ENCODE measurements at places on chromosomes 3 and 15.

- DNase-seq: no peak
Measured at GRCh38 chr15:73467758-73468157, 24.8 kb downstream of the REC114 start.

DNA sequence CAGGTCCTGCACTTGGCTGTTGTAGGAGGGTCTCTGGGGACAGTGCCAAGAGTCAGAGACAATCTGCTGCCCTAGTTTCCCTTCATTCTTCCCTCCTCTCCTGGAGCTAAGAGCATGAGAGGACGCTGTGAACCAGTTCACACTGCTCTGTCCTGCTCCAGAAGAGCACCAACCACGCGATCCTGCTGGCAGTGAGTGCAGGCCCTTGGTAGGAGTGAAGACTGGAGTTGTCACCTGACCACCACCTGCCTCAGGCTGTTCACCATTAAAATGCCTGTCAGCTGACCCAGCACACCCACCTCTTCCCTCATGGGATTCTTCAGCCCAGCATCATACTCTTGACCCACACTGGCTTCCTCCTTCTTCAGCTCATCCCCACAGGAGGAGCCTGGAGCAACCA lies 2.9 kb downstream of the TM6SF1 start:
- no peak for DNase-seq

DNA sequence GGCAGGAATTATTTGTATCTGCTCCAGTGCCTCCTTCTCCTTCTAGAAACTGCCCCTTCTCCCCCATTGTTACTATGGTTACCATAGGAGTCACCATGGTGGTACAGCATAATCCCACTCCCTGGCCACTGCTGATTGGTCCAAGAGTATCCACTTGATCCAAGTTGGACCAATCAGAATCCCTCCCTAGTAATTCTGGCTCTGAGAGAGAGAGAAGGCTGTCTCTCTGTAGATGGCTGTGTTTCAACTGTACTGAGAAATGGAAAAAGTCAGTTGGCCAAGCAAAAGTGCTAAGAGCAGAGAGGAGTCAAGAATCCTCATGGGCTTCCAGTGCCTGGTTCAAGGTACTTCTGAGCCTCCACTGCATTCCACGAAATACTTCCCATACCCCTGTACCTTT lies 120.6 kb upstream of the SPATA12 start:
- no peak for DNase-seq

- no peak for DNase-seq
Measured at GRCh38 chr15:88139936-88140335, 116.6 kb downstream of the NTRK3 start.

- no peak for DNase-seq
Measured at GRCh38 chr3:188157971-188158370, 4.0 kb downstream of the LPP start.

- no peak for DNase-seq
Measured at GRCh38 chr3:126133606-126134005, 46.8 kb downstream of the ALDH1L1 start.

DNA sequence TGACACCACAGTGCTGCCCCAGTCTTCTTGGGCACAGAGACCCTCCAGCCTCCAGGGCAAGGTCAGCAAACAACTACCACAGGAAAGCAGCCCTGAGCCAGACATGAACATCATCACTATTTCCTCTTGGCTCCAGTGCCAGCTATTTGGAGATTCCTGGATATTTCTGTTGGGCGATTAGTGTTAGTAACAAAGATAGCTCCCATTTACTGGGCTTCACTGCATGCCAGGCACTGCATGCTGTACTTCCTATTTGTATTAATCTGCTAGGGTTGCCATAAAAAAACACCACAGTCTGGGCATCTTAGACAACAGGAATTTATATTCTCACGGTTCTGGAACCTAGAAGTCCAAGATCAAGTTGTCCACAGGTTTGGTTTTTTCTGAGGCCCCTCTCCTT lies 255.1 kb upstream of the STT3B start:
- DNase-seq: no peak

DNA sequence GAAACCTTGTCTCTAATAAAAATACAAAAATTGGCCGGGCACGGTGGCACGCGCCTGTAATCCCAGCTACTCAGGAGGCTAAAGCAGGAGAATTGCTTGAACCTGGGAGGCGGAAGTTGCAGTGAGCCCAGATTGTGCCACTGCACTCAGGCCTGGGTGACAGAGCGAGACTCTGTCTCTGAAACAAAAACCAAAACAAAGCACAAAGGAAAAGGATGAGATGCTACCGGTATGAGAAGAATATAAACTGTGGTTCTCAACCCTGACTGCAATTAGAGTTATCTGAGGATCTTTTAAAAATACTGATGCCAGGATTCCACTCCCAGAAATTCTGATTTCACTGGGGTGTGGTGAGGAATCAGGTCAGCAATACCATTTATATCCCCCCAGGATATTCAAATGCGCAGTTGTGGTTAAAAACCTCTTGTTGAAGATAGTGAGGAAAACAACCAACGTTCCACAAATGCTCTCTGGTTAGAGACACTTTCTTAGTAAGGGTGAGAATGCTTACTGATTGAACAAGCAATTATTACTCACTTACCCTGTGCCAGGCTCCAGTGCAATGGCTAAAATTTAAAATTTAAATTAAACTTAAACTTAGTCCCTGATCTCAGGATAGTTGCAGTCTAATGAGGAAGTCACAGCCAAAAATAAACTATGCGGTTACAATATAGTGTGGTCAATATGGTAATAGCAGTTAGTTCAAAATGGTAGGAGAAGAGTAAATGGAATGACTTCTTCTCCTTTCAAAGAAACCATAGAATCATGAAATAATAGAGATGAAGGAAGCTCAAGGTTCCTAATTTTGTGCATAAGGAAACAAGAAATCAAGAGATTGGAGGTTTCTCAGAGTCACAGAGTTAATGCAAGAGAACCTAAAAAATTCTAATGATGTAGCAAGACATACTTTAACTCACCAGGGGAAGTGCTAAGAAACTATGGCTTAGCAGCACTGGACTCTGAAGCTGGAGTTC lies 109.5 kb downstream of the SSR3 start:
- DNase-seq: no peak

DNA sequence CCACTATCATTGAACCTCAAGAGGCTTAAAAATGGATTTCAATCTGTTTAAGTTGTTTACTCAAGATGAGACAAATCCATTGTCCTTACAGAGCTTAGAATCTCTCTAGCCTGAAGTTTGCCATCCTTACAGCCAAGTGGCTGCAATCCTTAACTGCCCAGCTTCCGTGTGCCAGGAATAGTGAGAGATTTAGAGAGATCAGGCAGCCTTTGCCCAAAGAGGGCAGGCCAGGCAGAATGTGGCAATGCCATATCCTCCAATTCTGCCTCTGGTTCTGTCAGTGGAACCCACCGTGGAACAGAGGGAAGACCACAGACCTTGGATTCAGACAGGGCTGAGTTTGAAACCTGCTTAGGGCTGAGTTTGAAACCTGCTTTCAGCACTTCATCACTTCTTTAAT lies 374.3 kb downstream of the VPS13C start:
- no peak for DNase-seq

GRCh38 chr3:62376906-62377877 lies 3.8 kb upstream of the FEZF2 start:
- DNase-seq: no peak

DNA sequence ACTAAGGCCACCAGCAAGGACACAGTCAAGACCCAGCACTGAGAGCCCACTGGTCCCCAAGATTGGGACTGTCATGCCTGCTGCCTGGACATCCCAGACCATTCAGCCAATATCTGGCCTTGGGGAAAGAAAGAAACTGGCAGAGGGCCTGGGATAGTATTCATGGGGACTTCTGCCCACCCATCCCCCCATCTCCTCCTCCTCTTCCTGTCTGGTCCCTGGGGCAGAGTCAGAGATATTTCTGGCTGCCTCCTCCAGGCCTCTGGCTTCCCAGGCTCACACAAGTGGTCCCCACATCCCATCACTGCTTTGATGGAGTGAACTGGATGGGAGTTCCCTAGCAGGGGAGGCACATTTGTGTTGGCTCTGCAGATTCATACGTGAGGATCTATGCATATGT lies 4.2 kb upstream of the RASL12 start:
- DNase-seq: no peak

DNA sequence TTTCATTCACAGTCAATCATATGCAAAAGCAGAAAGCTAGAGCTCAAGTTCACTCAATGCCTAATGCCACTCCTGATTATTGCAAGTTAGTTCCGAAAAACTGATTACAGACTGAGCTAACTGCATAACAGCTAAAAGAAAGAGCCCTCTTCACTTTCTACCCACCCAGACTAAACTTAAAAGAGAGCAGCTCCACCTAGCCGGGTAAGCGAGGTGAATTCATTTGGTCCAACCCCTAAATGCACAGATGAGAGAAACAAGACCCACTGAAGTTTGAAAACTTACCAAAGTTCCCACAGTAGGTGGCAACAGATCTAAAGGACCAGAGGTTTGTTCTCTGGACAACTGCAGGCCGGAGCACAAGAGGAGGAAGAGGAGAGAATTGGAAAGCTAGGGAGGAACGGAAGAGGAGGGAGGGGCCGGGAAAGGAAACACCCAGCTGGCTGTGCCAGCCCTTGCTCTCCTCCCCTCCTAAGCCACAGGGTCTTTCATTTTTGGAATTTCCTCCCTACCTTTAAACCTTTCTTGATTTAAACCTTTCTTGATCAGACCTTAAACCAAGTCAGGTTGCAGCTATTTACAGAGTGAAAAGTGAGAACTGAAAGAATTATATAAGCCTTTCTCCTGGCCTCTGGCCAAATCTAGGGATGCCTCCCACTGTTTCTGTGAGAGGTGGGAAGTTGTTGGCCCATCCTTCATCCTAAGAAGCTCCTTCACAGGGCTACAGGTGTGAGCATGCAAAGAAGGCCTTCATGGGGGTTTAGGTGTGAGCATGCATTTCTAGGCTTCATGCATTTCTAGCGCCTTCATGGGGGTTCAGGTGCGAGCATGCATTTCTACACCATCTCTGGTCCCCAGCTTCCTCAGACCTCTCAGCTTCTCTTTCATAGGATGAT lies 114.7 kb upstream of the LMOD3 start:
- DNase-seq: no peak

DNA sequence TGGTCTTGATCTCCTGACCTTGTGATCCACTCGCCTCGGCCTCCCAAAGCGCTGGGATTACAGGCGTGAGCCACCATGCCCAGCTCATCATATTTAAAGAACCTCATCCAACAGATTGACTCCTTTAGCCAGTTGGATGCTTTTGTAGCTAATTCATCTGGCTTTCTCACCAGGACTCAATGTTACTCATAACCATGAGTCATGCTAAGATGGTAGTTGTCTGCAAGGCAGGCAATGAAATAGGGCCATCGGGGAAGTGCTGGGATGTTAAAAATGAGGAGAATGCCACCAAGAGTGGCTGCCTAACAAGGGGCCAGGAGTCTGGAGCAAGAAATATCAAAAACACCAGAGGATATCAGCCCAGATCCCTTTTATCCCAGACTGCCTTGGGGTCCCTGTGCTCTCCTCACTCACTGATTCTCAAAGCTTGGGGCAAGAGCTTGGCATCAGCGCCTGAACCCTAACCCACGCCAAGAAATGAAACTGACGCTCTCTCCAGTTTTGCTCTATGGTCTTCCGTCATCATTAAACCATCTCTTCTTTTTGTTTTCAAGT lies 7.4 kb upstream of the PCOLCE2 start:
- no peak for DNase-seq

GRCh38 chr15:34893967-34894366 lies 75.6 kb downstream of the AQR start:
- no peak for DNase-seq

DNA sequence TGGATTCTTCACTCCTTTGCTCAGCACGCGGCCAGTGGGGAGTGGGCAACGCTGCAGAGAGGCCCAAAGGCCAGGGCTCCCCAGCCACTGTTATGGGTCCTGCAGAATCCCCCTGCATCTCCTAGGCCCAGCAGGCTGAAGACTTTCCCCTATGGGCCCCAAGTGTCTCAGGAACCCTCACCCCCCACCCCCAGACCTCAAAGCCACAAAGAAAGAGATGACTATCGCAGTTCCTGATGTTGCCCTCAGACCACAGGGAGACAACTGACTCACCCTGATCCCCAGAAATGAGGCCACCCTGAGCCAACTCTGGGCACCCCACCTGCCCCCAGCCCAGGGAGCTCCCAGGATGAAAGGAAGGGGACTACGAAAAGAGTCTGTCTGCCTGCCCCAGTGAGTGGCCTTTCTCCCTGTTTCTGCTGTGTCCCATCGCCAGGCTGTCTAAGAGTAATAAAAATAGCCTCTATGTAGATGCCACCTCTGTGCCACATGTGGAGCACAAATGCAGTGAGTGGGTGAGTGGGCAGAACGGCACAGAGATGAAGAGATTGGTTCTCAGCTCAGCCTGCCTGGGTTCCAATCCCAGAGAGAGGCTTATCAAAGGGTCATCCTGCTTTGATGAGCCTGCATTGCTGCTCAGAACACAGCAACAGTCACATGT lies 283.0 kb downstream of the UACA start:
- DNase-seq: peak; percentile 57

- DNase-seq: no peak
Measured at GRCh38 chr3:20141316-20141715, 44.7 kb downstream of the SGO1 start.

DNA sequence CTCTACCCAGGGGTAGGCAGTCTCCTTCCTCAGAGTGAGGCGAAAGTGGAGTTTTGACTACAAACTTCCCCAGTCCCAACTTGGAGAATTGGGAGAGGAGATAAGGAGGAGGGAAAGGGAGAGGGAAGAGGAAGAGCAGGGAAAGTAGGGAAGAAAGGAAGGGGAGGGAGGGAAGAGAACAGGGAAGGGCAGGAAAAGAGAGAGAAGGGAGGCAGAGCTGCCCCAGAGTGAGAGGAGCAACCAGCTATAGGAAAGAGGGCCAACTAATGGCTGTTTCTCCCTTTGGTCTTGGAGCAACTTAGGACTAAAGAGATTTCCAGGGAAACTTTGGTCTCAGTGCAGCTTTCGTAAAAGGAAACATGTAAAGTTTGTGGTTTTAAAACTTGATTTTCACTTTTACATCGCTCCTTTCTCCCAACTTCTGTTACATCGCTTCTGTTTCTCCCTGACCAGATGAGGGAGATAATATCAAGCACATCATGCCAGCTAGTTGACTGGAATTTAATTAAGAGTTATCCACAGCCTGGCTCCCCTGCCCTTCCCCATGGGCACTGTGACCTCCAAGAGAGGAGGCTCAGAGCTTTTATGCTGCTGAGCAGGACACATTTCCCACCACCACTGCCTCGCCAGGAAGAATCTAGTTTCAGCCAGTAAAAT lies 1.4 kb downstream of the CA12 start:
- no peak for DNase-seq

- no peak for DNase-seq
Measured at GRCh38 chr3:149860881-149861280, 47.9 kb downstream of the RNF13 start.

DNA sequence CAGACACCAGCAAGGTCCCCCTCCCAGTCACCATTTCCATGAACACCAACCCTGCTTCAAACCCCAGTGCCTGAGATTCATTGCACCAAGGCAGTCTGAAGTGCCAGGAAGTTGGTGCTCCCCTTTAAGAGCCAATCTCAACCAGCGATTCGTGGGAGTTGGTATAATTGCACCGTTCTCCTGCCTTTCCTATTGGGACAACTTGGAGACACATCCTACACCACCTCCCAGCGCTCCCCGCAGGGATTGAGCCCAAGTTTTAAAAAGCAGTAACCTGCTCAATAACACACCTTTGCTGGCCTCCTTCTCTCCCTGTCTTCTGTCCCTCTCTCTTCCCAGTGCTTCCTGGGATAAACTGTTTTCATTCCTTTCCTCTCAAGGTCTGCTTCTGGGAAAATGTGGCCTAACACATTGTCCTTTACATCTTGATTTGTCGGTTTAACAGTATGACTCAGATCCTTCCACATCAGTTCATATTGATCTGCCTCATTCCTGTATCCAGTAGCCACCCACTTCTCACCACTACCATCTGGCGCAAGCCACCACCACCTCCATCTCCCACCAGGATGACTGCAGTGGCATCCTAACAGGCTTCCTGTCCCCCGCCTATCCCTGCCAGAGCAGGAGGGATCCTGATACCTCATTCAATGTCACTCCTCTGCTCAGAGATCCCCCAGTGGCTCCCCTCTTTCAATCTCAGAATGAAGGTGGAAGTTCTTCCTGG lies 37.8 kb upstream of the HRH1 start:
- DNase-seq: no peak

Measured in activated T-helper 9 cell treated with anti-CD3 and anti-CD28 coated beads, Interleukin-2, amount 50 U/mL, for 16 hours (primary cell).